ENCODE measurements at places on chromosomes 16 and 17. TPM values are rescaled to one million over a fixed set of nuclear protein-coding genes. Genes with fewer than 3 reads are reported as not detected.
A peak's percentile ranks its signal among the peaks of the same experiment; 100 is the strongest.

GRCh38 chr17:69030169-69030568 lies 30.6 kb downstream of the ABCA9 start:
- no peak for DNase-seq

GRCh38 chr16:83733301-83733700 lies 74.5 kb upstream of the HSBP1 start:
- no peak for DNase-seq

SMIM22 gene
- not detected for total RNA-seq

DNA sequence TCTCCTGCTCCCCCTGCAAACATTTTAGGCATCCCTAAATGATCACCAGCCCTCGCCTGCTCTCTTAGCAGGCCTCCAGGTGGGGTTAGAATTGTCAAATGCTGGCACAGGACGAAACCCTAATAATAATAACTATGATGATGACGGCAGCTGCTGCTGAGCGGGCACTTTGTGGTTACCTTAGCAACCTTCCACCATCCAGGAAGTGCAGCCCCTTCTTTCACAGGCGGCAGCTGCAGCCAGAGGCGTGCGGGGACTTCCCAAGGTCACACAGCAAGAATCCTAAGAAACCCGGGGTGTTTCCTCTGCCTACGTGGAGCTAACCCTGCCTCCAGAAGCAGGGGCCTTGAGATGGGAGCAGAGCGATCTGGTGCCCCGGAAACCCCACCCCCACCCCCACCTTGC lies 22.4 kb upstream of the EIF1 start:
- DNase-seq: peak; percentile 66

GRCh38 chr17:10702574-10702973 lies 5.2 kb downstream of the ADPRM start:
- DNase-seq: peak; percentile 27

TAT gene
- total RNA-seq: not detected

DNA sequence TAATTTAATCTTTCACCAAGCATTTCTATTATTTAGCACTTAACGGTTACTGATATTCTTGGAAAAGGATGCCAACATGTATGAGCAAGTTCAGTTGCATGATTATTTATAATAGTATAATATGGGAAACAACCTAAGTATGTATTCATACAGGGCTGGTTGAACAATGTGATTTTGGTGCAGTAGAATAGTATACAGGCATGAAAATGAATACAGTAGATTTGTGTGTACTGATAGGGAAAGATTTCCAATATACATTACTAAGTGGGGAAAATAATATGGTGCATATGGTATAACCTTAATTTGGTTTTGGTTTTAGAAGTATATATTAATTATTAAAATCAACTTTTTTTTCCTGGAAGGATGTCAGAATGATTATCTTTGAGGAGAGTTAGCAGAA lies 109.1 kb downstream of the SPECC1 start:
- DNase-seq: no peak

- DNase-seq: no peak
Observed at GRCh38 chr16:69747115-69747514, 7.6 kb downstream of the NOB1 start.

DNA sequence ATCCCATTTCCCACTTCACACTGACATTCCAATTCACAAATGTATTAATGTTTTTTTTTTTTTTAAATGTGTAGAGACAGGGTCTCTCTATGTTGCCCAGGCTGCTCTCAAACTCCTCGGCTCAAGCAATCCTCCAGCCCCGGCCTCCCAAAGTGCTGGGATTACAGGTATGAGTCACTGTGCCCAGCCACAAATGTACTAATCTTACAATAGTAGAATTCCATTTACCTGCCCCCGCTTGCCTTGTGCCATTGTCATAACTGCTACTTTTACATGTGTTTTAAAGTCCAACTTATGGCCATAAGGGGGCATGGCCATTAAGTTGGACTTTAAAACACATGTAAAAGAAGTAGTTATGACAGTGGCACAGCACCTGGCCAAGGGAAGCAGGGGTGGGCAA lies 4.6 kb downstream of the MMP28 start:
- DNase-seq: no peak

MT1A gene
- not detected for total RNA-seq

DNA sequence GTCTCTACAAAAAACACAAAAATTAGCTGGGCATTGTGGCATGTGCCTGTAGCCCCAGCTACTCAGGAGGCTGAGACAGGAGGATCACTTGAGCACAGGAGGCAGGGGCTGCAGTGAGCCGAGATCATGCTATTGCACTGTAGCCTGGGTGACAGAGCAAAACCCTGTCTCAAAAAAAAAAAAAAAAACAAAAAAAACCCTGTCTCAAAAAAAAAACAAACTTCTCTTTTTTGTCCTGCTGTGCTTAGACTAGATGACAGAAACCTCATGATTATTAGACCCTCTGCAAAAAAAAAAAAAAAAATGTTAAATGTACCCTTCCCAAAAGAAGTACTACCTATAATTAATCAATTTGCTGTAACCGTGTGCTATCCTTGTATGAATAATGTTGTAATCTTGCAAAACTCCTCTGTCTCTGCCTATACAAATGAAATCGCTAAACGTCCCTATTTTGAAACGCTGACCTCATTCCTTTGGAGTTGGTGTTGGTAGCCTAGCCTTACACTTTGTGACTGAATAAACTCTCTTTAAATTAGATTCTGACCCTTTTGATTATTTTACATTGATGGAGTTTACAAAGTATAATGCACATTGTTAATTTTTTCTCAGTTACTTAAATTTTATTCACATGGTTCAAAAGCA lies 13.6 kb upstream of the DHRS7B start:
- DNase-seq: no peak

GRCh38 chr17:66306446-66306845 lies 4.0 kb downstream of the PRKCA start:
- DNase-seq: peak; percentile 30

CCL8 gene
- 0.05 TPM for total RNA-seq

DNA sequence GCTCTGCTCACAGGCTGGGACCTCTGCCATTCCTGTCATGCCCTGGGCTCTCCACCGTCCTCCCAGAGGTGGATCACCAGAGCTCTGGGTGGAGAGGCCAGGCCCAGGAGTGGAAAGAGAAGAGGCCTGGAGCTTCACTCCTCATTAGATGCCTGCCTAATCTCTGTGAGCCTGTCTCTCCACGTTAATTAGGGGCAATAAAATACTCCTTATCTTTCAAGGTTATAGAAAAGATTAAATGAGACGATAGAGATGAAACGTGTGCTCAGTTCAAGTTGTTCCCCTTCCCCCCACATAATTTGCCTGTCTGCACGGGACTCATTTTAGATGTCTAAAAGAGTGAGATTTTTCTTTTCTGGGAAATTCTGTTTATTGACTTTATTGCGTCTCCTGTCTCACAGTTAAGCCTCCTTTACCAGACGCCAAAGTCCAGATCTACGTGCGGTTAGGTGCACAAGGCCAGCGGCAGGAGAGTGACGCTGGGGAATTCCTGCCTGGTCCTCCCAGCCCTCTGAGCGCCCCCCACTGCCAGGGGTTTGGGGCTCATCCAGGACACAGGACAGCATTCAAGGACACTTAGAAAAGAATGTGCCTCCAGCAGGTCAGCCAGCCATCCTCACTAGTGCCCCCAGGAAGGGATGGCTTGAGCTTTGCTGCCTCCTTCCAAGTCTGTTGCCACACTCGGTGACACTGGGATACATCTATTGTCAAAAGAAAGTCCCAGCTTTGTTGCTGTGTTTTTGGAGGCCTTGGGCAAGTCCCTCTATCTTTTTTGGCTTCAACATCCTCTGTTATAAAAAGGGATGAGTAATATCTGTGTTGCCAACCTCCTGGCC lies 42.3 kb downstream of the TBX4 start:
- no peak for DNase-seq

GRCh38 chr17:80577876-80578570 lies 33.4 kb downstream of the RPTOR start:
- DNase-seq: no peak

DNA sequence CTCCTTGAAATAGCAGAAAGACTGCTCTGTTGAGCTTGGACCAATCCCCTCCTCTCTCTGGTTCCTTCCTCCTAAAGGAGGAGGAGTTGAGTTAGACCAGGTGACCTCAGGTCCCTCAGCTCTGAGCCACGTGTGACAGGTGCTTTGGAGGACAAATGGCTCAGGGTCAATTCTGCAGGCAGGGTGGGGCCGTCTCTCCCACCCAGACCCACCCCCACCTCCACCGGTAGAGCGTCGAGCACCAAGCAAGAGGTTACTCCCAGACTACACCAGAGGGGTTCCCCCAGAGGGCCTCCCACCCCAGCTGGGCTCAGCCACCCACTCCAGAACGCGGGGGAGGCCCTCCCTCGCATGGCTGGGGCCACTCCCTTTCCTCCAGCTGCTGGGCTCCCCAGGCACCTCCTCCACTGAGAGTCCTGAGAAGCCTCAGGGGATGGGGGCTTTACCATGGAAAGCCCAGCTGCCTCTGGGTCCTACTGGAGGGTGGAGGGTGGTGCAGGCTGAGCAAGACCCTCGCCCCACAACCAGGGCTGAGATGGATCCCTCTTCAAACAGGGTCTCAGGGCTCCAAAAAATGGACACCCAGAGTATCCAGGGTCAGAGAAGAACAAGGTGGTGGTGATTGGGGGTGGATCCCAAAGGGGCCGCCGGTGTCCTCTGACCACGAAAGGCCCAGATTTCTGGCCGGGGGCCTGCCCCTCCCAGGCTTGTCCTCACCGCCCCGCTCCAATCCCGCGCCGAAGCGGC lies 7.6 kb downstream of the MYO1C start:
- DNase-seq: peak; percentile 54
